Natural killer cell (primary cell): ENCODE measurements at places on chromosomes 6 and 20.
A peak's percentile ranks its signal among the peaks of the same experiment; 100 is the strongest.

GRCh38 chr6:123945386-123945785 is 141.7 kb downstream of the NKAIN2 start:
- no peaks in the 10 kb centered on the region for H3K36me3 ChIP-seq
- no peaks in the 10 kb centered on the region for H3K4me1 ChIP-seq
- no peak overlapping the region for H3K4me3 ChIP-seq
- DNase-seq = no peak
- H3K27me3 ChIP-seq = no peaks in the 10 kb centered on the region

- peak overlapping the region; percentile 73 for H3K27ac ChIP-seq
- DNase-seq = peak; percentile 38
- H3K4me3 ChIP-seq = no peak overlapping the region
- no peaks in the 10 kb centered on the region for H3K27me3 ChIP-seq
- peaks cover 87% of the 10 kb centered on the region for H3K4me1 ChIP-seq
Observed at GRCh38 chr20:48717095-48717672, 110.6 kb downstream of the PREX1 start.

DNA sequence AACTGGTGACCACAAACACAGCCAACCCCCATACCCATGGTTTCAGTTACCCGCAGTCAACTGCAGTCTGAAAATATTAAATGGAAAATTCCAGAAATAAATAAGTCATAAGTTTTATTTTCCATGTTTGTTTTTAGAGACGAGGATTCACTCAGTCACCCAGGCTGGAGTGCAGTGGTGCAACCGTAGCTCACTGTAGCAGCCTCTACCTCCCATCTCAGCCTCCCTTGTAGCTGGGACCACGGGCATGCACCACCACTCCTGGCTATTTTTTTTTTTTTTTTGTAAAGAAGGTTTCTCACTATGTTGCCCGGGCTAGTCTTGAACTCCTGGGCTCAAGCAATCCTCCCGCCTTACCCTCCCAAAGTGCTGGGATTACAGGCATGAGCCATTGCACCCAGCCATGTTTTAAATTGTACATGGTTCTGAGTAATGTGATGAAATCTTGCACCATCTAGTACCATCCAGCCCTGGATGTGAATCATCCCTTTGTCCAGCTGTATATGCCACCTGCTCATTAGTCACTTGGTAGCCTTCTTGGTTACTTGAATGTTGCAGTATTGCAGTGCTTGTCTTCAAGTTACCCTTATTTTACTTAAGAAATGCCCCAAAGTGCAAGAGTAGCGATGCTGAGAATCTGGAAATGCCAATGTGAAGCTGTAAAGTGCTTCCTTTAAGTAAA is 14.5 kb downstream of the CSNK2A1 start:
- no peaks in the 10 kb centered on the region for H3K27me3 ChIP-seq
- no peaks in the 10 kb centered on the region for H3K4me1 ChIP-seq
- no peak overlapping the region for H3K4me3 ChIP-seq
- peaks cover 11% of the 10 kb centered on the region for H3K36me3 ChIP-seq
- no peak overlapping the region for H3K27ac ChIP-seq

- H3K27me3 ChIP-seq = no peaks in the 10 kb centered on the region
- H3K4me3 ChIP-seq = no peak overlapping the region
- H3K27ac ChIP-seq = no peak overlapping the region
- H3K36me3 ChIP-seq = no peaks in the 10 kb centered on the region
Observed at GRCh38 chr6:45031601-45032000, 296.5 kb upstream of the RUNX2 start.

DNA sequence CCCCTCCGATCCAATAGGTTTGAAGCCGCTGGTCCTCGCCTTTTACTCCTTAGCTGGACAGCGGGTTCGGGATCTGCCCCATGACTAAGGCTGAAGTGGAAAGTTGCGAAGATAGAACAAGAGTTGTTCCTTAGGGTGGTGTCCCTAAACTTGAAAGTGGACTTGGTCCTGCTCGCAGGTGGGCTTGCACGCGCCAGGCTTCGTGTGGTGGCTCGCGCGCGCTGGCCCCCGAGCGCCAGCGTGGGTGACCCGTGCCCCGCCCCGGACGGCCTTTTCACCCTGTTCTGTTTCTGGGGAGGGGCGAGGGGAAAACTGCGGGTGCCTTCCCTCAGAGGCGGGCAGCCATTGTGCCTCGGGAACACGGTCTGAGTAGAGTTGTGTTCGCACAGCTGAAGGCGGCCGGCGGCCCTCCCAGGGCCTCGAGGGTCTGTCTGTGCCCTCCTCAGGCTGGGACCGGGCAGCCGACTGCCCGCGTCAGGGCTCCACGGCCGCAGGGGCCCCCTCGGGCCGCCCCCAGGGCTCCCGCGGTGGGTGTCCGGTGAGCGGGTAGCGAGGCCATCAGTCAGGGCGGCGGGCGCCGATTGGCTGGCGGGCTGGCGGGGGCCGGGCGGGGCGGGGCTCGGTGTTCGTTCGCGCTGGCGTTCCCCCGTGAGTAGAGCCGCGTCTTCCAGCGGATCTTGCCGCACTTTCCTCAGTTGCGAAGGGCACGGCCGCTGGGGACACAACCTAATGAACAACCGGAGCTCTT is 33.0 kb downstream of the RREB1 start:
- H3K27ac ChIP-seq = peak overlapping the region; percentile 72
- peaks cover 31% of the 10 kb centered on the region for H3K4me1 ChIP-seq
- DNase-seq = peak; percentile 84
- H3K4me3 ChIP-seq = peak overlapping the region; percentile 64
- H3K36me3 ChIP-seq = no peaks in the 10 kb centered on the region

DNA sequence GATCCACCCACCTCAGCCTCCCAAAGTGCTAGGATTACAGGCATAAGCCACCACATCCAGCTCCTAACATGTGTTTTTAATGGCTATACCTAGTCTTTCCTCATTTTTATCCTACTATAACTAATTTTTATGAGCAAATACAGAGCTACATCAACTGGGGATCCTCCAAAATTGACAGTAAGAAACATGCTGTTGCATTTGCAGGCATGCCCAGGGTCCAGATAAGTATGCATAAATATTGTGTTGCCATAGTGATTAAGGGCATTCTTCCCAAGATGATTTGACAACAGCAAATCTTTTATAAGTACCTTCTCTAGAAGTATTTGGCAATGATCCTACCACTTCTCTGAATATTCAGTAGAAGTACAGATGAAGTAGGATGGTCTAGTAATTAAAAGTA is 41.9 kb upstream of the MOXD1 start:
- no peaks in the 10 kb centered on the region for H3K36me3 ChIP-seq
- DNase-seq = no peak
- H3K27me3 ChIP-seq = no peaks in the 10 kb centered on the region
- H3K27ac ChIP-seq = no peak overlapping the region
- H3K4me1 ChIP-seq = no peaks in the 10 kb centered on the region

DNA sequence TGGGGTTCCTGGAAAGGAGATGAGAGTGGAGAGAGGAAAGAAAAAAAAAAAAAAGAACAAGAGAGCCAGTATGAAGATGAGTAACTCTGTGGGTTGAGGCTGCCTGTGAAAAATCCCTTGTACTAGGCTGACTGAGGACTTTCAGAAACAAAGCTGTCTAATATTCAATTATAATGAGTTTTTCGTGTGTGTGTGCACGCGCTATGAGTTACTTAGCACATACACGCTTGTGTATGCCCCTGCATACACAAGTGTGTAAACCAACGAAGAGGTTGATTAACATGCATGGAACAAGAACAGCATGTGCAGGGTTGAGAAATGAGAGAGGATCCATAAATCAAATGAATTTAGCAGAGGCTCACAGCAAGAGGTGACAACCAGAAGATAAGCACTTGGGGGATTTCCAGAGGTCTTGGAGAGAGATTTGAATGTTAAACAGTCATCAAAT is 4.8 kb upstream of the RBPJL start:
- H3K27ac ChIP-seq = no peak overlapping the region
- H3K36me3 ChIP-seq = no peaks in the 10 kb centered on the region
- H3K4me3 ChIP-seq = no peak overlapping the region
- H3K4me1 ChIP-seq = no peaks in the 10 kb centered on the region
- no peak for DNase-seq
- H3K27me3 ChIP-seq = peaks cover 5% of the 10 kb centered on the region

DNA sequence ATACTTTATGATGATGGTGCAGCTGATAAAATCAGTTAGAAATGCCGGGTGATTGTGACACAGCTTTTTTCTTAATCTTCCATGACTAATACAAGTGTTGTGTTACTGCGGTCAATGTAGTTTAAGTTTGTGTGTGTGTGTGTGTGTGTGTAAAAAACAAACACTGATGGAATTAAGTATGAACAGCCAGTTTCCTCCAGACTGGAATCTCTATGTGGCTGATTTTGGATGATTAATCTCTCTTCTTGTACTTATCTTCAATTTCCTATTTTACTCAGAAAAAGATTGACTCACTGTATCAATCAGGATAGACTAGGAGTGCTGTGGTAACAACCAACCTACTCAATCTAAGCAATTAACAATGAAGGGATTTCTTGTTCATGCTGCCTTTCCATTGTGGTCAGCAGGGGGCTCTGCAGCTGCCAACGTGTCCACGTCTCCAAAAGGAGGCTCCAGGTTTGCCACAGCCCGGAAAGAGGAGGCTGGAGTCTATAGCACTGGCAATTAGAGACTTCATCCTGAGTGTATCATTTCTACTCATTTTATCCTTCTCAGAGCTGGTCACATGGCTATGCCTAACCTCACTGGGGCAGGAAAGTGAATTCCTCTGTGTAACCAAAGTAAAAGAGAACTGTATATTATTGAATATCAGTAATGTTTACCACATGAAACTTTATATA is 107.7 kb downstream of the CD109 start:
- H3K4me3 ChIP-seq = no peak overlapping the region
- H3K27ac ChIP-seq = no peak overlapping the region
- DNase-seq = no peak
- H3K4me1 ChIP-seq = no peaks in the 10 kb centered on the region
- H3K36me3 ChIP-seq = no peaks in the 10 kb centered on the region

DNA sequence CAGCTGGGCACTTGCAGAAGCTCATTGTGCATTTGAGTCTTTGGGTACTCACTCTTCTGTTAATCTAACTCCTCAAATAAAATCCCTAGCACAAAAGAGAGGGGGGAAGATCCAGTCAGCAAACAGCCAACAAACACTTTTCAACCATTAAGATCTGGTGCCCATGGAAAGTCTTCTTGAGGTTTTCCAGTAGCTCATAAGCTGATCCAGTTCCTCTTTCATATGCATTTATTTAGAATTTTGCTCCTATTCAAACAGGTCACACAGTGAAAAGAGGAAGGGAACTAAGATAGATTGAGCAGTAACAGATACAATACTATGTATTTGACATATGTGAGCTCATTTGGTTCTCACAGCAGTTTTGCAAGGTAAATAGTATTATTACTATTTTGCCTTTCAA is 38.6 kb downstream of the HLA-DPB1 start:
- peak overlapping the region; percentile 31 for H3K27ac ChIP-seq
- H3K4me3 ChIP-seq = no peak overlapping the region
- no peak for DNase-seq
- no peaks in the 10 kb centered on the region for H3K36me3 ChIP-seq
